Aorta (tissue), 5 donors: ENCODE measurements at places on chromosomes 5 and 9.

DNA sequence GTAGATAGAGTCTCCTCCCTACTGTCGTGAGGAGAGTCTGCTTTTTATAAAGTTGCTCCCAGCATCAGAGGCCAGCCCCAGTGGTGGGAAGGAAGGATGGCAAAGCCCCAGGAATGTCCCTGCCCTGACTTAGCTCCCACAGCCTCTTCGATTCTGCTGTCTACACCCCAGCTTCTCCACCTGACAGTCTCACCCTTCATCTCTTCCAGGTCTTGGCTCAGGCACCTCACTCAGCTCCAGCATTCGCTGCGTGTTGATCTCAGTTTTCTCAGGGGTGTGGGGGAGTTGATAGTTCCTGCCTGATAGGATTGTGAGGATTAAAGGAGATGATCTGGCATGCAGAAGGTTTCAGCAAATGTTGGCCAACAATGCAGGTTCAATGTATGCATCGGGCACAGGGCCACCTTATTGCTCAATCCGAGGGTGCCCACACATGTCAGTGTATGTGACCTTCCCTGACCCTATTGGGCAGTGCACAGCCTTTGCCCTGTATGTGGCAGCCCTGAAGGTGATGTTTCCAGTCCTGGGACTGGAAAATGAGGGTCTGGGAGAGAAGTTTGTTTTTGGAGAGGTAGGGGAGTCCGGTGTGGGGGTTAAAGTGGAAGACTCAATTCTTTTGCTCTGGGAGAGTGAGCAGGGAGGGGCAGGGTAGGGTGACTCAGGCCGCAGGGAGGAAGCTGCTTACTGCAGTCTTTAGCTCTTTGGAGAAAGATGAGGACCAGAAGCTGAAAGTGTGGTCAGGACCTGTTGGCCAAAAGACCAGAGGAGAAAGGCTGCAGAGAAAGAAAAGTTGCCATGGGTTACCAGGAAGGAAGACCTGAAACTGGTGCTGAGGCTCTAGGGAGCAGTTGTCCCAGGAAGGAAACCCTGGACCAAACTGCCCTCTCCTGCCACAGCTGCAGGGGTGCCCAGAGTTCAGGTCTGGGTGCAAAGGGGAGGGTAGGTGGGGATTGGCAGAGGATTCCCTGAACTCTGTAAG, 153.2 kb downstream of the MACROH2A1 start:
- DNase-seq, result no peak

DNA sequence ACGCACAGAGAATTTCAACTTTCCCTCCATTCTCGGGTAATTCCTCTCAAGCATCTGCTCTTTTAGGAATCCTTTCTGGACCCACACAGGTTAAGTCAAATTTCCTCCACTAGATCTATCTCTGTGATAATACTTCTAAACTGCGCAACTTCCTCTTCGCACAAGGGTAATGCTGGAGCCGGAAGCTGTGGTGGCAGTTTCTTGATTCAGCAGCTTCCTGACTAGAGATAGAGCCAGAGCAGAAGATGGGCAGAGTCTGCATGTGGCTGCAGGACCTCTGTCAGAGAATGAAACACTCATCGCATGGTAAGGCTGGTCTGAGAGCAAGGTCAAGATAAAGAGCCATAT, 11.1 kb upstream of the CDC42SE2 start:
- peak; percentile 81 for DNase-seq

- no peak for DNase-seq
These were observed 164.0 kb downstream of the CCDC192 start for GRCh38 chr5:127867022-127867783.

DNA sequence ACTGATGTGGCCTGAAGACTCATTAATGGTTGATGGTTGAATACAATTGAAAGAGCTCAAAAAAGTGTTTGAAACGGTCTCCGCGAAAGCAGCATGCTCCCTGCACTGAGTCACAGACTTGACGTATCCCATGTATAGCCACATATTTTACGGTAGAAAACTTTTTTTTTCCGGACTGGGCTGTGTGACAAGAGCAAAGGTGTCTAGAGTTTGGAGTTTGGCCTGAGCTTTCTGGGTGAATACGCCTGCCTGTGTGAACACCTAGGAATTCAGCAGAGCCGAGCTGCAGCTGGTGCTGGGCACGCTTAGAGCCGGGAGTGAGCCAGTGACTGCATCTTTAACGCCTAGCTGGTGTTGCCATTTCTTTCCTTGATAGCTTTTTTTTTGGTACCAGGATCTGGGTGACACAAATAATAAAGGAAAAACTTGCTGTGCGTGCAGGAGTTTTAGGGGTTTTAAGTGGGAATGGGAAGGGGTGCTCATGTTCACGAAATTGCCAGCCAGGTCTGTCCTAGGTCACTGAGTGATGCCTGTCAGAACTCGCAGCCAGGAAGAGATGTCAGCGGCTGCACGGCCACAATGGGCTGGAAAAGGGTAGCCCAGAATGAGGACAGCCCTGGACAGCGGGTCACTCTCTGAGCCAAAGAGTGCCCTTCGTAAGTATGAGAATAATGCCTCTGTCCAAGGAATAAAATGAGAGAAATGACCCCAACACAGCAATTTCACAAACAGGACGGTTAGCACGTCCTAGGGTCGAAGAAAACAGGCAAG, 51.7 kb downstream of the PSMB7 start:
- no peak for DNase-seq

DNA sequence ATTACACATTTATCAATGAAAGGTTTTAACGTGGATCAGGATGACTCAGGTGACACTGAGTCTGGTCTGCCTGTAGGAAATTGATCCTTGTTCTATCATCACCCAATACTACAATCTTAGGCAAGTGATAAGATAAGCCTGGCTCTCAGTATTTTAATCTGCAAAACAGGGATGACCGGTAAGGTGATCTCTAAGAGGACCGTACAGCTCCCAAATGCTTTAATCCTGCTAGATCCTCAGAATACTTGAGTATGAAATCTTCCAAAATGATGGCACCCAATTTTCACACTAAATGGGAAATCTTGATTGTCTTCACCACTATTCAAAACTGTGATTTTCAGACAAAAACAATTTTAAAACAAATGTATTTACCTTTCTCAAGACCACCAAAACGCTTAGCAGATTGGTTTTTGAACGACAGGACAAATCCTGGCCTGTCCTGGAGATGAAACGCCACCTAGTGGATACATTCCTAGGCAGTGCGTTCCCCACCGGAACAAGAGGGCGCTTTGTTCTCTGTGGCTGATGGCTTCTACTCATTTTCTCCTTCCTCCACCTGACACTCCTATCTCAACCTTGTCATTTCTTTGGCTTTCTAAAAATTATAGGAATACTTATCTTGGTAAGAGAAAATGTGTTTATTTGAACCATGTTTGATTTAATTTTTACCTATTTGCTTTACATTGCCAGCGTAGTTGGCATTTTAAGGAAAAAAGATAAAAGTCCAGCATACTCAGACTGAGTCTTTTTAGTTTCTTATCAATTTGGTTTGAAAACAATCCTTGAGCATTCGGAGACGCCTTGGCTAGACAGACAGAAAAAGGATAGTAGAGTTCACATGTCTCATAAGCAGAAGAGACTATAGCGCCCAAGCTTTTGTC, 41.2 kb upstream of the VCAN start:
- no peak for DNase-seq

DNA sequence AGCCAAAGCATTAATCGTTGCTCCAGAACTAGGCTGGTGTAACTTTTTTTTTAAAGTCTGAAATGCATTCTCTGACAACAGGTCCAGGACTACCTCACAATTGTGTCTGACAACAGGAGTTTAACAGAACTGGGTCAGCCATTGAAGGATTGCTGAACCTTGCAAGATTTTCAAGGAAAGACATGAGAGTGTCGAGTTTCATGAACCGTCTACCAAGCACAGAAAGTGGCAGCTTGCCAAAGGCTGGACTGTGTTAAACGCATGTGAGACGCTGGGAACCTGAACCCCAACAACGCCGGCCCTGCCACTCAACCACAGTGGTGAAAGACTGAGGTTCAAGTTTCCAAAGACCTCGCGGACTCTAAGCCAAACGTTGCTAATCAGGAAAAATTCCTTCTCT, 79.1 kb downstream of the LHFPL2 start:
- peak; percentile 73 for DNase-seq

- DNase-seq, result no peak
These were observed 282.1 kb downstream of the RFX3 start for GRCh38 chr9:3243683-3244082.

- DNase-seq, result no peak
These were observed 375.6 kb upstream of the NUDT12 start for GRCh38 chr5:103938146-103938695.

DNA sequence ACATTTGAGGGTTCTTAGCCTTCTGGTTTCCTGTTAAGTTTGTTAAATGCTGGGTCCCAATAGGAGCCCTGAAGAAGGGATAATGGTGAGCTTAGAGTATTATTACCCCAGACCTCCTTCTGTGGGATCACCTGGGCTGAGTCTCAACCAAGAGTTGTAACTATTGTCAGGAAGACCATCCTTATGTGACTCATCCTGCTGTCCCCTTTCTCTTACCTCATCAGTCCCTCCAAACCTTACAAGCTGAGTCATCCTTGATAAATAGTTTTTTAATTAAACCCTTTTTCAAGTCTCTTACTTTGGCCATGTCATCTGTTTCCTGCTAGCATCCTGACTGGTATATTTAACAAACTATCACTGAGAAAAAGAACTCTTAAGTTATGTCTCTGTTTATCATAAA, 502.8 kb downstream of the LRRC70 start:
- DNase-seq, result no peak

- DNase-seq, result no peak
These were observed 32.1 kb downstream of the TNC start for GRCh38 chr9:115085773-115086377.

GRCh38 chr5:61669531-61669930, 337.5 kb downstream of the ZSWIM6 start:
- no peak for DNase-seq

GRCh38 chr5:157828105-157828943, 30.6 kb downstream of the CLINT1 start:
- DNase-seq, result no peak

GRCh38 chr9:81522716-81523551, 166.4 kb downstream of the TLE1 start:
- no peak for DNase-seq

- DNase-seq, result no peak
These were observed 44.4 kb downstream of the ZNF474 start for GRCh38 chr5:122173474-122174415.

DNA sequence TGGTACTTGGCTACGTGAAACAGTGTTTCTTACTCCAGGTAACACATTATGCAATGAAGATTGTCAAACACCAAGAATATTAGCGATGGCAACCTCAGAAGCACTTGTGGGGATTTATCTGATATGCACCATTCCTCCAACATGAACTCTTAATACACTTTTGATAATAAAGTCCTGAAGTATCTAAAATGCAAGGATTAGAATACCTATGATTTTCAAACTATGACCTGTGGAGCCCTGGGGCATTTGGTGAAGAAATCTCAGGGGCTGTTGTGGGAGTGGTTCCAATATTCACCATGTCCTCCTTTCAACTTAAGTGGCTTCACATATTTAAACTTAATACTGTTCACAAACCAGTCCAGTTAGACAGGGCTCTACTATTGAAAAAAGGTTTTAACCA, 214.6 kb upstream of the POU5F2 start:
- no peak for DNase-seq

GRCh38 chr5:148932355-148932935, 106.0 kb downstream of the ADRB2 start:
- DNase-seq, result no peak

GRCh38 chr5:124737651-124738050, 8.8 kb downstream of the ZNF608 start:
- no peak for DNase-seq

DNA sequence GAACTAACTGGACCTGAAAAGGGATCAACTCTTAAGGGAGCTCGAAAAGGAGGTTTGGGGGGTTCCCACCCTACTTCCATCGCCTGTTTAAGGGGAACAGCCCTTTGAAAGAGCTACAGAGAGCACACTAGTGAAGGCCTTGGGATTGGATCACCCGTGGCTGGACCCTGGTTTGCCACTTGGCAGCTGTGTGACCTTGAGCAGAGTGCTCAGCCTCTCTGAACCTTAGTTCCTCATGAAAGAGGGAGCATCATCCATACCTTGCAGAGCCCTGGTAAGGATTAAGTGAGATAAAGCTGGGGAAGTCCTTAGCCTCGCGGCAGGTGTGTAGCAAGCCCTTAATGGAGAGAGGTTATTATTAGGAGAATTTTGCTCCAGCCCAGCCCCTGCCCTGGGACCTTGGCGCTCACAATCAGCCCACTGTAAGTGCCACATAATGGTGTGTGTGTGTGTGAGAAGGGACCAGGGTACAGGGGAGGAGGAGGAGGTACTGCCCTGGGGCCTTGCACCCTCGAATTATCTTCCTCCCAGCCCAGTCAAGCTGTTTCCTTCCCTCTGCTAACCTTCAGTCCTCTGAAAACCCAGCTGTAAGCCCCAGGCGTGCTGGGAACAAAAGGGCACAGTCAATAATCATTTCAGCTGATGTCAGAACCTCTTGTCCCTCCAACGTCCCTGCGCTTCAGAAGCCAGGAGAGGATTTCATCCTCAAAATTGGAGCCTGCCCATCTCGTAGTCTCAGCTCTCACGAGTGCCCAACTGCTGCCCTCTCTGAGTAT, 42.9 kb downstream of the FOXI1 start:
- DNase-seq, result no peak

DNA sequence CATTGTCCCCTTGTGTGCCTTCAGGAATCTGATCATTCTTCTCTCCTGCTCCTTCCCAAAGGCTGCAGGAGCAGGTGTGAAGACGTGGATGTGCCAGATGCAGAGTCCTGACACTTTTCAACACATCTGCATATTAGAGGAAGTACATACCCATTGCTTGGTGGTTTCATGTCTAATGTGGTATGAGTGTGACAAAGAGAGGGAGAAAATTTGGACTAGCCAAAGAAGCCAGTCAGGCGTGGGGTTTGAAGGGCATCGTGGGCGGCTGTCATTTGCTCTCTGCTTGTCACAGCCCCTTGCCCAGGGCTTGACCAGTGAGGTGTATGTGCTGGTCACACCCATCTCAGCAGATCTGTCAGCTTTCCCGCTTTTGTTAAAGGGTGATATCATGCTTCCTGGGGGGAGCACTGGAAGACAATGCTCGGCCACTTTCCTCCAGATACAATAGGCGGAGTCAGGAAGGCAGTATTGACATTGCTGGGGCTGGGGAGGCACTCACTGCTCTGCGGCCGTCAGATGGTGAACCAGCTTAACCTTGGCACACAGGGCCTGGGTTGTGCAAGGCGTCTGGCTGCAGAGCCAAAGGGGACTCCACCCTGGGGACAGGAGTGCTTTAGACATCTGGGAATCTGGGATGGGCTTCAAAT, 8.6 kb downstream of the TEK start:
- DNase-seq, result peak; percentile 56

DNA sequence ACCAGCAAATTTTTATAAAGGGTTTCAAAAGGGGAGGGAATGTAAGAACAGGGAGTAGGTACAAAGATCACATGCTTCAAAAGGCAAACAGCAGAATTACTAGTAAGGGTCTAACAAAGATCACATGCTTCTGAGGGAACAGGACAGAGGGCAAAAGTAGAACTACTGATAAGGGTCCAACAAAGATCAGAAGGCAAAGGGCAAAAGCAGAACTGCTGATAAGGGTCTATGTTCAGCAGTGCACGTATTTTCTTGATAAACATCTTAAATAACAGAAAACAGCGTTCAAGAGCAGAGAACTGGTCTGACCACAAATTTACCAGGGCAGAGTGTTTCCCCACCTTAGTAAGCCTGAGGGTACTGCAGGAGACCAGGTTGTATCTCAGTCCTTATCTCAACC, 469.5 kb upstream of the PIK3R1 start:
- DNase-seq, result no peak

- no peak for DNase-seq
These were observed 85.1 kb upstream of the GRHPR start for GRCh38 chr9:37337301-37337890.
